ENCODE measurements at places on chromosomes 7 and 10.

- no peak for DNase-seq
Measured at GRCh38 chr7:106693677-106694353, 32.9 kb upstream of the CCDC71L start.

DNA sequence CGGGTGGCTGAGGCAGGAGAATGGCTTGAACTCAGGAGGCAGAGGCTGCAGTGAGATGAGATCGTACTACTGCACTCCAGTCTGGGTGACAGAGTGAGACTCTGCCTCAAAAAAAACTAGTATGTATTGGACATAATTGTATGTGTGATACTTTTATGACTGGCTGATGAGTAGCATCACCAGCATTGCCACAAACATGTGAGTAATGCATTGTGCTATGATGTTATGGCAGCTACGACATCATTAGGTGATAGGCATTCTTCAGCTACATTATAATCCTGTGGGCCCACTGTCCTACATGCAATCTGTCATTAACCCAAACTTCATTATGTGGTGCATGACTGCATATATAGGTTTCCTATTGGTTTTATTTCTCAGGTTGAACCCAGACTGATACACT lies 352.4 kb downstream of the GALNT17 start:
- no peak for DNase-seq

DNA sequence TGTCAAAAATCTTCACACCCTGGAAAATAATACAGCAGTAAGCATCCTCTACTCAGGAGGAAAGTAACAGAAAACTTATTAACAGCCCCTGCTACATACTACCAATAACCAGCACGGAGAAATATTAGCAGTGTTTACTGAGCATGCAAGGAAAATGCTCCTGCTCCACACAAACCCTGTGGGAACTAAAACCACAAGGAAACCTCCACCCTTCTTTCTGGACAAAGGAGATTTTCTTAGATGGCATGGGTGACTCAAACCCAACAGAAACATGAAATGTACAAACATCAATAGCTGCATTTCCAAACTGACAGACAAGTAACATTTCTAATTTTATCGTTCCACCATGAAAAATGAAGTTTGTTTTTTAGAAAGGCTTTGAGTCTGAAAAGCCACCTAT lies 113.4 kb downstream of the VPS41 start:
- no peak for DNase-seq

DNA sequence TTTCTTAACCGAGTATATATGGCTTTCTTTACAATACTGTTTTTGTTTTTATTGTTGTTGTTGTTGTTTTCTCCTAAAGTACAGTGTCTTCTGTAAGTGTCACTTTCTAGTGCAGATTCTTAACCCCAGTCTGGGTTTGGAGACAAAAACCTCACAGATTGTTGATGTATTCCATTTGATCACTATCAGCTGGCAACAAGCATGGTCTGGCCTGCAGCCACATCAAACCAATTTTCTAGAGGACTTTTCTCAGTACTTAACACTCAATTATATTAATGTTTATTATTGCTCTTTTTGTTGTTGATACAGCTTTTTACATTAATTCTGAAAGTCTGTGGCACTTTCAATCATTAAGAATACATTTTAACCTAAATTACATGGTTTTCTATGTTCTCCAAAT lies 17.1 kb downstream of the LRRN3 start:
- peak; percentile 8 for DNase-seq

GRCh38 chr7:91656541-91657482 lies 223.7 kb downstream of the MTERF1 start:
- no peak for DNase-seq

- DNase-seq, result no peak
Measured at GRCh38 chr10:117617659-117618058, 75.1 kb downstream of the EMX2 start.

- peak; percentile 40 for DNase-seq
Measured at GRCh38 chr7:30594048-30594539, 584 bp upstream of the GARS1 start.

DNA sequence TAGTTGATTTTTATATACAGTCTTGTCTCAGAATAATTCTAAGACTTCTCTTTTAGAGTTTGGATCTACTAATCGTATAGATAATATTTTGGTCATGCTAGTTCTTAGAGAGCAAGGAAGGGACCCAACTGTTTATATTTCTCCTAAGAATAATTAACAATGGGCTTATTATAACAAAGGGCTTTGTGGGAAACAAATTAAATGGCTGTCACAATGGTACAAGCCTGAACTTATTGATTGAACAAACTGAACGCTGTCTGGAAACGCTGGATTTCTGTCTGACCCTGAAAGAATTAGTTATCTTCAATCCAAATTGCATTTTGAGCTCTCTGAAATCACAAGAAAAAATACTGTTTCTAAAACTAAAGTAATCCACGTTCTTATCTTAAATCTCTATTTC lies 56.8 kb downstream of the CSTF2T start:
- DNase-seq, result no peak

DNA sequence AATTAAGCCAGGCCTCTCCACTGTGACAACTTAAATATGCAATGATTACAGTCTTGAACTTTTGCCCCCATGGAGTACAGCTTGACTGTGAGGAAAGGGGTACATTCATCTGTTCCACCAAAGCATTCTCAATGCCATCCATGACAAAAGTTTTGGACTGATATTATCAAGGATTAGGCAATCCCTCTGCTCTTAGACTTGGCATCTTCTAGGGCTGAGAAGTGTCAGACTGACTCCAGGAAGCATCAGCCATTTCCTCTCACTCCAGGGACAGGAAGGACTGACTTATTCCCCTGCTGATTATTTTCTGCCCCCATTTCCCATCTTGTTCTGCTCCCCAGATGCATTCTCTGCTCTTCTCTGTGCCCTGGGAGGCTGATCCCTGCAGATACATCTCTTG lies 69.7 kb downstream of the ZNF365 start:
- no peak for DNase-seq

DNA sequence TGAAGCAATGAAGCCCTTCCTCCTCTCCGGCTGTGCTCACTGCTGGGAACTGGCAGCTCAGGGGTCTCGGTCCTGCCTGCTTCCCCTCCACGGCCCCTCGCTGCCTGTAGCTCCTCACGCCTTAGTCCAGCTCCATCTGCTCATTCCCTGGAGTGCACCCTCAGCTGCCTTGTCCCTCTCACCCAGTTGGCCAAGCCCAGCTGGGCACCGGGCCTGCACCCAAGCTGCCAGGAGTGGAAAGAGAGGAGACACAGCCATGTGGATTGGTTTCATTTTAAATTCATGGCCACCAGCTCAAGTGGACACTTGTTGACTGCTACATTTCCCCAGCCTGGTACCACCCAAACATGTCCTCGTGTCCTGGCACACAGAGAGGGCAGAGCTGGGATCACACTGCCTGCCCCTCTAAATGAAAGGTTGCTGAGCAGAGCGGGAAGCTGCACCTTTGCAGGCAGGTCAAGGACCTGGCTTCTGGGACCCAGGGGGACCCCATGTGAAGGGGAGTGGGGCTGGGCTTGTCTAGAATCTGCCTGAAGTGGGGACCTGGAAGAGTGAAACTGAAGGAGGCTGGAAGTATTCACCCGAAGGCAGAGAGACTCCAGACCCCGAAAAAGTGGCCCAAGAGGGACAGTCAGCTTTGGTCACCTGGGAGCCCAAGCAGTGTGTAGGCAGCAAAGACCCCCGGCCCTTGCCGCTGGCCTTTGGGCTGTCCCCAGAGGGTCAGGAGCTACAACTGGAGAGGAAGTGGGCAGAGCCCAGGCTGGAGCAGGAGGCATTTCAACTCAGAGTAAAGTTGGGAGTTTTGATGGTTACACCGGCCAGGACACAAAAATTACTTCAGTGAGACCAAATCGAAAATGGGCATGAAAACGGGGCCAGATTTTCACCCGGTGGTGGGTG lies 15.0 kb upstream of the BNIP3 start:
- no peak for DNase-seq

DNA sequence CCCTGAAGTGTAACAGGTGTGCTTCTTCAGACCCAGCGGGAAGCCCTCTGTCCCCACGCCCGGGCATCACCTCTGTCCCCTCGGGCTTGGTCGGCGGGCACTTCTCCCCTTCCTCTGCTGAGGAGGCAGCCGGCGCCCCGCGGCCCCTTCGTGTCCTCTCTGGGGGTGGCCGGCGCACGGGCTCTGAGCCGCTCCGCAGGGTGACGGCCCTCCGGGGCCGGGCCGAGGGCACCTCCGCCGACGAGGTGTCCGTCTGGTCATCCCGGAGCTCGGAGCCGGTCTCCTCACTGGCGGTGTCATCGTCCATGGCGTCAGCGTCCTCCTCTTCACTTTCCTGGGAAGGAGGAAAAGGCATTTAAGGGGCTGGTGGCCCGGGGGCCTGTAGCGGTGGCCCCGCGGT lies 239.0 kb downstream of the SFMBT2 start:
- no peak for DNase-seq

- no peak for DNase-seq
Measured at GRCh38 chr10:8979976-8980375, 925.5 kb downstream of the GATA3 start.

GRCh38 chr7:4939971-4940728 lies 18.8 kb downstream of the MMD2 start:
- DNase-seq, result no peak

- DNase-seq, result no peak
Measured at GRCh38 chr10:105181626-105182025, 540.5 kb downstream of the SORCS3 start.

- DNase-seq, result no peak
Measured at GRCh38 chr10:79505829-79506228, 6.5 kb upstream of the EIF5AL1 start.

DNA sequence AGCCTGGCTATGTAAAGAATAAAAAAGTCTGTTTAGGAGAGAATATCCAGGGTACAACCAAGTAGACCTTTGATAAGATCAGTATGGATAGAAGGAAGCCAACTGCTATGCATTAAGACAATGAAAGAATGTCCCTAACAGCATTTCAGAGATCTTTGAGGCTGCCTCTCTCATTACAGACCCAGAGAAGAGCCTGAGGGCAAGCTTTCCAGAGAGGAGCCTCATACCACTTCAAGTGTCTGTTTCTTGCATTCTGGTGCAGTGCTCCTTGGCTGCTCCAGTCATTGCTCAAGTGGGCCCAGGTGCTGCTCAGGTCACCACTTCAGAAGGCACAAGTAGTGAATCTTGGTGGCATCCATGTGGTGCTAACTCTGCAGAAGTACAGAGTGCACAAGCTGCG lies 514.0 kb downstream of the PLXDC2 start:
- no peak for DNase-seq

DNA sequence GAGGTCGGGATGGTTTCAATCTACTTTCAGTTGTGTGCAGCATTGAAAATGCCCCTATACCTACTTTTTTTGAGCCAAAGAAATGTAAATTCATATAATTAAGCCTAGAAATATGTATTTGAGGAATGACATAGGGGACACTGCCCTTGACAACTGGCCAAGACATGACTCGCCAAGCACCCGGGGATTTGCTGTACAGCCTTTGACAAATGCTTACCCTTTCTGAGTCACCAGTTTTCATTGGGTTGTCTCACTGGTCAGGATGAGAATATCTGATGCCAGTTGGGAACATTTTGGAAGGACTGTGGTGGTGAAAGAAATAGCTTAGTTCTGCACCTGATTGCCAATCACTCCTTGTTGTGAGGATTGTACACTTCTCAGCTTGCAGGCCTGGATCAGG lies 166.8 kb upstream of the HABP2 start:
- no peak for DNase-seq

GRCh38 chr7:93757426-93757825 lies 133.1 kb downstream of the TFPI2 start:
- no peak for DNase-seq

- DNase-seq, result no peak
Measured at GRCh38 chr7:64744680-64745079, 49.5 kb upstream of the ZNF138 start.

GRCh38 chr10:28312572-28312971 lies 9.7 kb upstream of the MPP7 start:
- no peak for DNase-seq

DNA sequence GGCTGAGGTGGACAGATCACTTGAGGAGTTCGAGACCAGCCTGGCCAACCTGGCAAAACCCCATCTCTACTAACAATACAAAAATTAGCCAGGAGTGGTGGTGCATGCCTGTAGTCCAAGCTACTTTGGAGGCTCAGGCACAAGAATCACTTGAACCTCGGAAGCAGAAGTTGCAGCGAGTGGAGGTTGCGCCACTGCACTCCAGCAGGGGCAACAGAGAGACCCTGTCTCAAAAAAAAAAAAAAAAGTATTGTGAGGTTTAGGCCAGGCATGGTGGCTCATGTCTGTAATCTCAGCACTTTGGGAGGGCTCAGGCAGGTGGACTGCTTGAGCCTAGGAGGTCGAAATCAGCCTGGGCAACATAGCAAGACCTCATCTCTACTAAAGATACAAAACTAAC lies 16.0 kb downstream of the TET1 start:
- no peak for DNase-seq

DNA sequence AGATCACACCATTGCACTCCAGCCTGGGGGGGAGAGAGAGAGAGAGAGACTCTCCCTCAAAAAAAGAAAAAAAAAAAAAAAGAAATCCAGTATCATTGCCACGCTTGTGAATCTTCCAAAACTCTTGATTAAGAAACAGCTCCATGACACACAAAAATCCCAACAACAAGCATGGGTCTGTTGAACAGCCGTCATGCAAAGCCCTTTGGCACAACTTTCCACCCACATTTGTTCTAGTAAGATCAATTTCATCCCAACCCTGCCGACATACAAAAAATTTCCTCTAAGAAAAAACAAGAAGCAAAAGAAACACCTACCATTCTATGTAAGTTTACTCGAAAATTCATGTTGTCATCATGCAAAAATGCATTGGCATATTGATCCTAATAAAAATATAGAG lies 62.8 kb downstream of the ARMH3 start:
- no peak for DNase-seq

DNA sequence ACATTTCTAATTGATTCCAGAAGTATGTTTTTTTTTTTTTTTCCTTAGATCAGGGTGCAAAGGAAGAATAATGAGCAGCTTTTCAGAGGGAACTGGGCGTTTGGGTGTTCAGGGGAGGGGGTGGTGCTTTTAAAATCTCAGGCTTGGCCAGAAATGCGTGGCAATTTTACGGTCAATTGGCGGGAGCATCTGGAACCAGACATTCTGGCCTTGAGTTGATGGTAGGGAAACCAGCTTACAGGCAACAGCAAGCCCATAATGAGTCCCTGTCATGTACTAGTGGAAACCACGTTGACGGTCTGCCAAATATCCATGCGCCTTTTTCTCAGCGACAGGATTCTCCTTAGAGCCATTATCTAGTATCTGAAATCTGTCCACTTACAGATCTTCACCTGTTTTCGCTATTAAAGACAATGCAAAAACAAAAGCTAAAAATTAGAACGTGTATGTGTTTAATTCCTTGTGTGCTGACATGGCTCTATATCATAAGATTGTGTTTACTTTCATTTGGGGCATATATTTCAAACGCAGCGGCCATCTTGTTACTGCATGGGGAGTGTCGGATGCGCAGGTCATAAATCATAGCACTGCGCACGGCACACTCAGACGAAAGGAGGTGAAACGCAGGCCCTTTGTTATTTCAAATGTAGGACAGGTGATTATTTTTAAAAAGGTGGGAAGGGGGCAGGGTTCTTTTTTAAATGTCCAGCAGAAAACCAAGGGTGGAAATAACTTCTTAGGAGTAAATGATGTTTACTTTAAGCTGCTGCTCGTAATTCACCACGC lies 209.2 kb downstream of the AGMO start:
- DNase-seq, result peak; percentile 76
